ENCODE measurements at places on chromosomes 3 and 15.

GRCh38 chr3:15324379-15324808, 8.0 kb downstream of the SH3BP5 start:
- DNase-seq, result no peak

GRCh38 chr15:71103102-71103676, 12.1 kb upstream of the THSD4 start:
- DNase-seq, result no peak

DNA sequence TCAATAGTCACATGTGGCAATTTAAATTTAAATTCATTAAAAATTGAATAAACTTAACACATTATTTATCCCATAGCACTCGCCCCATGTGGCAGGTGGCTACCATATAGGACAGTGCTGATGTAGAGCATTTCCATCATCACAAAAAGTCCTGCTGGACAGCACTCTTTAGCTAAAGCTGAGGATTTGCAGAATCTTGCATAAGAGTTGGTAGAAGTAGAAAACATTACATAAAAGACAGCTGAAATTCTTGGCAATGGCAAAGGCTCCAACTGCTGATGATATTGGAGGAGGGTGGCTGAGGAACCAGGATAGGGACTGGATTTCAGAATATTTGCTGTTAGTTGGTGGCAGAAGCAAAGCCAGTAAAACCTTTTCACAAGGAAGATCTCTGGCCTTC, 230.7 kb upstream of the SATB1 start:
- no peak for DNase-seq

DNA sequence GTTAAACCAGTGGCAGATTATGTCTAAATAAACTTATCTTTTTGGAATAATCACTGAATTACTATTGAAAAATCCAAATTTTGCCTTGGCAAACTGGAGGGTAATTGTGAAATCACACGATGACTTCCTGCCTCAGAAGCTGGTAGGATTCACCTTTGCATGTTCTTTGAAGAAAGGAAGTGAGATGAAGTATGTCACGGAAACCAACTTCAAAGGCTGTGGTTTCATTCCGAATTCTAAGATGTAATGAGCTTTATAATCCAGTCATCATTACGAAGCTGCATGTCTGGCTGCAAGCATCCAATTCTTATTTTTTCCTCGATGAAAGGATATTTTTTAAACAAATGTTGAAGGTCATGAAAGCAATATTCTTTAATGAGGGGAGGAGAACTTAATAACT, 15.0 kb upstream of the ZBED2 start:
- no peak for DNase-seq

DNA sequence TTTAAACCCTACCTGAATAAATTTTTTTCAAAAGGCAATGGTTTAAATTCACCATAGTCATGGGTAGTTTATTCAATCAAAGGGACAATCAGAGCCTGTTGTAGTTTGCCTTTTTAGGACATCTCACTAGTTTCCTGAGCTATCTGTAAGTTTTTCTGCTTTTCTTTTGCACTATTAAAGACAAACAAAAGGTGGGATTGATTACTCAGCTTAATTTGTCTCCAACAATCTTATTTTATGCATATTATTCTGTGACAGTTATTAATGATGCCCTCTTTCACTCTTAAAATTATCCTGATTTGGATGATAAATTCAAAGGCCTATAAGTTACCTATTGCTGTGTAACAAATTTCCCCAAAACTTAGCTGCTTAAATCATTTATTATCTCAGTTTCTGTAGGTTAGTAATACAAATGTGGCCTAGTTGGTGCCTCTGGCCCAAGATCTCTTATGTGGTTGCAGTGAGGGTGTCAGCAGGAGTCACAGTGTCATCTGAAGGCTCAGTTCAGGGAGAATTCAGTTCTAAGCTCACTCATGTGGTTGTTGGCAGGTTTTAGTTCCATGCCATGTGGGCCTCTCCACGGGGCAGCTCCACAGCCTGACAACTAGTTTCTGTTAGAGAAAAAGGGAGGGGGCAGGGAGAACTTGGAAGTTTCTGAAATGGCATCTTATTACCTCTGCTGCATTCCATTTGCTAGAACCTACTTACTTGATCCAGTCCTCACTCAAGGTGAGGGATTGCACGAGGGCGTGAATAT, 16.0 kb downstream of the ARMC8 start:
- no peak for DNase-seq

DNA sequence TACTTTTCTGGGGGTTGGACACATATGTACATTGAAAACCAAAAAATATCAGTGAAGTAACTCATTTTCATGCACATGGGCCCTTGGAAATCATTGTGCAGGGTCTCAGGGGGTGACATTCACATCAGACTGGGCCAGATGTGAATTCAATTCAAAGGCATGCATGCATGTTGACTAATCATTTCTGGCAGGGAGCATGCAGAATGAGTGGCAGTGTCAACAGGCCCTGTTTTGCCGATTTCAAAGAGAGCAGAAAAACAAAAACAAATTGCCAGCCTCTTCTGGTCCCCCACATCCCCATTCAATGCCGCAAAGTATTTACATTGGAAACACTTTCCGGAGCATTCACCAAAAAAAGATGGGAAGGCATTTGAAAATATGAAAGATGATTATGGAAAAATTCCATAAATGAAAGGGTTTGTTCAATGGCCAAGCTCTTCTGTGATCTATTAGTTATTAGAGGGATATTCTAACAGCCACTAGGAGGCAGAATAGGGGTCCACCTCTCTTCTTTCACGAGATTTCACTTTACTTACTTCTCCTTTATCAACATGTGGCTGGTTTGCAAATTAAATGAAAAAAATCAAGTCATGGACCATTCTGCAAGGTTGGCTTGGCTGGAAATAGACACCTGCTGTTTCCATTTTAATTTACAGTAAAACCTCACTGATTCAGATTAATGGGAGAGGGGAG, 119.9 kb upstream of the FEZF2 start:
- no peak for DNase-seq

DNA sequence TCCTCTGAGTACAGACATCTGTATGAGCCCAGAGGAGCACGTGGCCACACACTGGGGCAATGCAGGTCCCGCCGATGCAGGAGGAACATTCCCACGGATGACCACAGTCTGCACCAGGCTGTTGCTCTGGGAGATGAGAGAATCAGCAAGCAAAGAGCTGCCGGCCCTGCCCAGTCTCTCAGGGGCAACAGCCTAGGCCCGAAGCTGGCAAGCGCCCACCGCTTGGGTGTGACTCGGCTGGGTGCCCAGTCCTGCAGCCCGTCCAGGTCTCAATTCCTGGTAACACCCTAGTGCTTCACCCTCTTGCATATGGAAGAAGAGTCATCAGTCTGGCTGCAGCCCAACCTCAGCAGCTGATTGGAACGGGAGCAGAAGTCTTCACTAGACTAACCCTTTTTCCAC, 153.7 kb upstream of the HES1 start:
- no peak for DNase-seq

DNA sequence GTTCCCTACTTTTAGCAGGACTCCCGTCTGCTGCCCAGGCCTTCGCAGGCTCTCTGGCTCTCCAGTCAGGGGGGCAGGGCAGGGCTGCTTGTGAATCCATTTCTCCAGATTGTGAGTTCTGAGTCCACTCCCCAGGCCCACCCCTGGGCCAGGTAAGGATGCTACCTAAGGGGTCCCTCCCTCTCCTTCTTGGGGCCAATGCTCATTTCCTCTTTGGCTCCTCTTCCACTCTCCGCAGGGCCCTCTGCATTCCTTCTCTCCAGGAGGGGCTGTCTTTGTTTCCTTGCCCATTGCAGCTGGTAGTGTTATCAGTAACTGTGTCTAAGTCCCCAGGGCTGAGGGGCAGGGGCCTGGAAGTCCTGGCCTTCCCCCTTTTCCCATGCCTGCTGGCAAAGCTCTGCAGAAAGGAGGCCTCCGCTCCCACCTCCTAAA, 13.0 kb upstream of the CACNA2D2 start:
- no peak for DNase-seq

DNA sequence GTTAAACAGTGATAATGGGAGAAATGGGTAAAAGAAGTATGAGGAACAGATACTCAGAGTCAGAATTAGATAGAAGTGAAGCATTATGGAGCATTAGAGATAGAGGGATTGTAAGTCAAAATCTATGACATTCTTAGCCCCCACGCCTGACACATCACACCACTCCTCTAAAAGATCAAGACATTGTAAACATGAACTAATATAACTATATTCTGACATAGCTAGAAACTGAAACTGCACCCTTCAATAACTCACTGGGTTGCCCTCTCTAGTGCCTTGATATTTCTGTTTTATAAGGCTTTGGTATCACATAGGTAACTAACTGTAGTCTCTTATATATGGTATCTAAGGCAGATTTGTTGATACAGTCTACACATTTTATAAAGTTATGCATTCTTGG, 684.3 kb upstream of the DPPA4 start:
- no peak for DNase-seq

GRCh38 chr3:123094516-123095313, 27.9 kb downstream of the PDIA5 start:
- DNase-seq, result no peak

DNA sequence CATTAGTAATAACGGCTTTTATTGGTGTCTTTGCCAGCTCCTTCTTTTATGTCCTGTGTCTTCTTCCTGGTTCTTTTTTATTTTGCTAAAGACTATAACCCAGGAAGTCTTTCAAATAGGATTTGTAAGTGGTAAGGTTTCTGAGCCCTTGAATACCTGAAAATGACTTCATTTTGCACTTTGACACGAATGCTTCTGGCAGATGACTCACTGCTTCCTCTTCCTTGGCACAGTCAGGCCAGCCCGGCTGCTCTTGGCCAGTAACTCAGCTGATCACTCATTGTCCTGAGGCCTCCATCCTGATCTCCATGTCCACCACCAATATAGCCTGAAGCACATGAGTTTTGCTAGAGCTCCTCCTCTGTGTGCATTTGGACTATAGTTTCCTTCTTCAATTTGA, 48.7 kb upstream of the NR2E3 start:
- peak; percentile 64 for DNase-seq

DNA sequence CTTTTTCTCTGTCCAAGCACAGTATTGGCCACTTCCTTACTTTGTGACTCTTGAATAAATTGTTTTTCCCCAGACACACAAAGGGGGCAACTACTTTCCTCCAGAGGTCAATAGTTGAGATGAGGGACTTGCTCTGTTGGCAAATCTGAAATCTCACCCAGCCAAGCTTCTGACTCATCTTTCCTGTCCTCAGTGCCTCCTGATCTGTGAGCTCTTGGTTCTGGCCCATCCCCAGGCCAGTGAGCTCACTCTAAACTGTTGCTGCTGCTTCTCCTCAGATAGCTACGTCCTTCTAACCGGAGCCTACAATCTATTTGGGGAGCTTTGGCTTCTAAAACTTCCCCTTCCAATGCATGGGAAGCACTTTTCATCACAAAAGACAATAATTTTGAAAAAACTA, 50.0 kb upstream of the NMD3 start:
- peak; percentile 72 for DNase-seq

DNA sequence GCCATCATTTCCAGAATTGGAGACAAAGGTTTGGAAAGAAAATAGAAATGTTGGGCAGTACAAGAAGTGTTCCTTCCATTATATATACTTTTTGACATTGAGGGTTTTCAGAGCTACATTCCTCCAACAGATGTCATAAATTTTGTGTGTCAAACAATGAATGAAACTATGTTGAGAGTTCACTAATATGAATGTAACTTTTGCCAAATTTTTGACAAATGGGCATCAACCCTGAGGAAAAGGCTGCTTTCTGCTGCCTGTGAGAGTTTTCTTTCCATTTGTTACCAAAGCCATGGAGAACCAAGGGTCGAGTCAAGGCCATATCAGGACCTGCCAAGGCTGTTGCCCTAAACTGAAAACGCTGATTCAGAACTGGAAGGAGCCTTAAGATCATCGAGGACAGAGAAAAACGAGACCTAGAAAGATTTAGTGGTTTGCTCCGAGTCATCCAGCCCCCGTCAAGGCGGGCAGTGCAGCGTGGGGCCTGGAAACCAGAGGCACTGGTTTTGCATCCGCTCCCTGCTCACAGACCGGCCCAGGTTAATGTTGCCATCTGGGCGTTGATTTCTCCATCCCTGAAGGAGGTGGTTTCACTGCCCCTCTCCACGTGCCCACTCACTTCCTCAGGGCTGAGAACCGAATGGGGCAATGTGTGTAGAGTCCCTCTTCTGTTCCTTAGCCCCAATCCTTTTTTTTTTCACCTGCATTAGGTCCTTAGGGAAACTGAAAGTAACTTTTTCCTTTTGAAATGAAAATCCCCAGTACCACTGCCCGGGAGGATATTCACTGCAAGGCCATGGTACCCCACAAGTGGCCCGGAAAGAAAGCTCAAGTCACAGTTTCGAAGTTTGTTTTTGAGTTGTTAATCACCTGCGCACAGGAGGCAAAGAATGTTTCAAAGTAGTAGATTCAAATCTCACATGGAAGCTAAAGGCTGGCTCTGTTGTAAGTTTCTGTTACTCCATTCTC, 32.8 kb downstream of the TPM1 start:
- no peak for DNase-seq

GRCh38 chr3:27623085-27623753, 98.9 kb downstream of the EOMES start:
- DNase-seq, result no peak

- DNase-seq, result no peak
These were observed 63.4 kb downstream of the PDIA5 start for GRCh38 chr3:123130079-123130750.

DNA sequence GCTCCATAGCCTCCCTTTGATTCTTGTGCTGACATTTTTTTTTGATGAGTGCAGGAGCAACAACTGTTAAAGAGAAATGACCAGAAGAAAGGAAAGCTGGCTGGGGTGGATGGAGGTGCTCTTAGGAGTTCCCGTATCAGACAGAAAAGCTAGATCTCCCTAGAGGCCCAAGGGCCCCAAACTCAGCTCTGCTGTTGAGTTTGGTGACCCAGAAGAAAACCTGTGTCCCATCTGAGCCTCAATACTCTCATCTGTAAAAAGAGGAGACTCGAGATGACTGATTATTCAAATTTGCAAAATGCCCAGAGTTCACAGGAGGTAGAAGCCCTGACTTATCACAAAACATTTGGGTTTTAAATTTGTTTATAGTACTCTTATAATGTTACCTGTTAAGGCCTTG, 142.4 kb downstream of the TIGIT start:
- no peak for DNase-seq

- no peak for DNase-seq
These were observed 17.7 kb downstream of the ENTPD3 start for GRCh38 chr3:40404591-40405198.

- no peak for DNase-seq
These were observed 47.2 kb downstream of the SLITRK3 start for GRCh38 chr3:165148876-165149441.

- no peak for DNase-seq
These were observed 19.7 kb downstream of the KCNAB1 start for GRCh38 chr3:156140001-156140595.

- DNase-seq, result no peak
These were observed 52.6 kb downstream of the LRRC28 start for GRCh38 chr15:99303907-99304306.

All from skeletal muscle cell (primary cell).